ENCODE measurements at places on chromosomes 1 and 21.

DNA sequence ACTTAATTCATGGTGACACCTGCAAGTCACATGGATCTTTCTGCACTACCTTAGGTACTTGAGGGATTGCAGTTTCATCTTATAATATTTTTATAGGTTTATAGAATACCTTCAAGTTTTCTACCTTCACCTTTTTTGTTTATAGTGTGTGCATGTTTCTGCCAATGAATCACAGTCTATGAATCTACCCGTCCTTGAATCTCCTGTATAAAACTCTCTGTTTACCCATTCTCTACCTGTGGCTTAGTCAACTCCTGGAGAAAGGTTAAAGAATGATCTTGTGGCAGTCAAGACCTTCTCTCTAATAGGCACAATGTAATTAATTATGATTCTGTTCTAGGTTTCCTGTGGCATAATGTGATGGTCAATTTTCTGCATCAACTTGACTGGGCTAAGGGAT is 3.2 kb upstream of the GSTM2 start:
- DNase-seq: no peak

GRCh38 chr1:143619851-143620250 is 351.9 kb downstream of the FAM72C start:
- DNase-seq: no peak

GRCh38 chr1:6003568-6004411 is 11.6 kb upstream of the NPHP4 start:
- no peak for DNase-seq

DNA sequence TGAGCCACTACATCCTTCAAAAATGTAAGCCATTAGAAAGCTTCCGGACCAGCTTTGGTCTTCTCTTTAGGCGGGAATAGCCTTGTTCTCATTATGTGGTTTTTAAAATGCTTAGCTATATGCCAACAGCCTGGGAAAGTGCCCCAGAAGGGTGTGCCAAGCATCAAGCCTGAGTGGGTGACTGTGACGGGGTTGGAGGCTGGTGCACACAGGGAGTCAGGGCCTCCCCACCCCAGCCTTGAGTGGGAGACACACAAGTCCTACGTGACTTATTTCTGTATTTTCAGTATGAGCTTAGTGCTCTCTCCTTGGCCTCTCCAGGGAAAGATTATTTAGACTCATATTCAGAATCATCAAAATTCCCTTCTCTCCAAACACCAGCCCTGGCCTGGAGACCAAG is 9.8 kb downstream of the UBASH3A start:
- DNase-seq: no peak

DNA sequence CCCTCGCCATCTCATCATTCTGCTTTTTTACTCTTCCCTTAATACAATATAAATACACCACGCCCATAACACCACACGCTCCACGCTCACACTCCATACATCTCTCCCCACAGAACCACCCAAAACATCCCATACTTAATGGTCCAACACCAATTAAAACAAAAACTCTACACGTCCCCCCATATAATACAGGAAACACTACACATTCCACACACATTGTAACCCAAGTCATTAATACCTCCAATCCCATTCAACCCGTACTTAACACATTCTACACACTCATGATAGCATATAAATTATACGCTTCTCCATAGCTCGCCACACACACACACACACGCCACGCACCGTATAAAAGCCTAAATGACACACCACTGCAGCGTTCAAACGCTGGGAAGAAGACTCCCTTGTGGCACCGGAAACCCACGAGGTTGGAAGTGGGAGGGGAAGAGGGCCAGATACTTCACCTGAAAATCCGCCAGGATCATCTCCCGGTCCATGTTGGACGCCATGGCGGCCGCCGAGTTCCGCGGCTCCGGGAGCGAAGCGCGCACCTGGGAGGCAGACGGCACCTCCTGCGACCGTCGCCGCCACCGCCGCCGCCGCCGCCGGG is 659 bp downstream of the FAF1 start:
- no peak for DNase-seq

DNA sequence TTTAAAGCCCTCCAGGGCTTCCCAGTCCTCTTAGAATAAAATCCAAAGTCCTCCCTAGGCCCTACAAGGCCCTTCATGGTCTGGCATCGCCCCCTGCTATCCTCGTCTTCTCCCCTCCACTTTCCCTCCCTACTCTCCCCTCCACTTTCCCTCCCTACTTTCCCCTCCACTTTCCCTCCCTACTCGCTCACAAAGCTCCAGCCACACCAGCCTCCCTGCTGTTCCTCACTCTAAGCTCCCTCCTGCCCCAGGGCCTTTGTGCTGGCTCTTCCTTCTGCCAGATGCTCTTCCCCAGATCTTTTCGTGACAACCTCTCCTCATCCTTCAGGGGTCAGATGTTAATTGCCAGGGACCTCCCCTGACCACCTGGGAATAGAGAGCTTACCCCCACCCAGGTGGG is 12.8 kb downstream of the ARHGEF19 start:
- no peak for DNase-seq

- no peak for DNase-seq
Measured at GRCh38 chr1:236084386-236084730, 19.5 kb upstream of the NID1 start.
